LNCaP clone FGC (cell line): ENCODE measurements at places on chromosomes 2 and 18.

DNA sequence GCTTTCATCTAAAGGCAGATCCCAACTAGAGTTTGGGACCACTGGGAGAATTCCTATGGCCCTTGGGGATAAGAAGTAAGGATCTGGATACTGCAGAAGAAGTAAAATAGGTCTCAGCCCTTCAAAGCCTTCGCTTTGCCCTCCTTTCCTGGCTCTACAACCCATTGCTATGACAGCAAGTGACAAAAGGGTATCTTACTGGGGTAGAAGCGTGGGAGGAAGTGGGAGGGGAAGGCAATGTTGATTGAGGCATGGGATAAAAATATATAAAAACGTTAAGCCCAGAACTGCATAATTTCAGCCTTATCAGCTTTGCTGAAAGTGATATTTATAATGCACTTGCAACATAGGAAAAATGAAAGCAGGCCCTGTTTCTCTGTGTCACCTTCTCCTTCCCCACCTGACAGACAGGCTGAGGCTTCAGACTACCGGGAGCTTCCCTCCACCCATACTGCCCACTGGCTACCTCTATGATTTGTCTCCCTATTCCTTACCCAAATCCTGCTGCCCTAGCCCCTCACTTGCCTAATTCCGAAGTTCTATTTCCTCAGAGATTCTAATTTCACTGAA, 14.9 kb upstream of the SOS1 start:
- DNase-seq = no peak

DNA sequence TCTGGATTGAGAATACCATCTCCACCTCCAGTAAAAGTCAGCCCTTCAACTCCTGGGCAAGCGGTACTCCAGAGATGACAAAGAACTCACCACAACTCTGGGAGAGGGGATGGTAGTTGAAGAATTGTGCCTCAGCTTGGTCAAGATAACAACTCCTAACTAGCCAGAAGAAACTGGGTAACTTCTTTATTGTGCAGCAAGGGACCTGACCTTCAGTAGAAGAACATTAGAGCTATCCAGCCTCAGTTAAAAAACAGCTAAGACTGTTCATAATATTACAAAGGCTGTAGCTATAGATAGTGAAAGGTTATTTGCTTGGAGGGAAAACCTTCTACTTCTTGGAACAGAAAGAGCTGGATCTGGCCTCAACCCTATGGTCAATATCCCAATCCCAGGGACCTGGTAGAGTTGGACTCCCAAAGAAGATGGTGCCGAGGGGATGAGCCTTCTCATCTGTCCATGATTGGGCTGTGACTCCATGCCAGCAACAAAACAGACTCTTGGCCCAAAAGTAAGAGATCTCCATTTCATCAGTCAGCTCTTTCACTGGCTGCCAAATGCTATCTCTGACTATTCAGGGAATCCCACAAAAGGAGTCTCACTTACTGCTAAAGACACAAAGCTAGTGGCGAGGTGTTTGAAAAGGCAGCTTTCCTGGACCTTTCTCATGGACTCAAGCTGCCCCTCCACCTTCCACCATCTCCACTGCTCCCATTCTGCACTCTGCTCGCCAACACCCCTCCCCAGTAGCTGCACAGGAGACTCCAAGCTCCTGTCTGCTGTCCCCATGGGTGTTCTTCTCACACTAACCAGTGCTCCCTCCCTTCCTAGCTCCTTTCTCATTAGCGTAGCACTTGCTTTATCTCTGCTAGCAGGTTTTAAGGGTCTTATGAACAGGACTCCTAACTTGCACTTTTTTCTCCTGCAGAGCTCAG, 145.8 kb downstream of the CAPN13 start:
- no peak for DNase-seq

DNA sequence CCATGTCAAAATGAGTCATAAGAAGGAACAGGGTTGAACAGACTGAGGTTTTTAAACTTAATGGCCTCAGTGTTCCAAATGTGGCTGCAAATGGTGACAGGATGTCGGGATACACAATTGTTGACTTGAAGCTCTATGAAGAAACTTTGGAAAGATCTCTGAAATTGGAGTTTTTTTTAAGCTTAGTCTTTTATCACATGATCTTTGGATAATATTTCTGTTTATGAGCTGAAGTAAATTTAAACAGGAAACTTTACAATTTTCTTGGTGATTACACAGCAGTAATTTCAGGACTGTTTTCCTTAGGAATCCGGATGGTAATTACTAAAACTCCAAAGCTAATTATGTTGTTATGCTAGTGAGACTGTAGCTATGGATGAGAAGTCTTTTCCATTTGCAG, 199.1 kb upstream of the NRXN1 start:
- no peak for DNase-seq

GRCh38 chr2:113124181-113124961, 3.0 kb upstream of the IL1RN start:
- no peak for DNase-seq

DNA sequence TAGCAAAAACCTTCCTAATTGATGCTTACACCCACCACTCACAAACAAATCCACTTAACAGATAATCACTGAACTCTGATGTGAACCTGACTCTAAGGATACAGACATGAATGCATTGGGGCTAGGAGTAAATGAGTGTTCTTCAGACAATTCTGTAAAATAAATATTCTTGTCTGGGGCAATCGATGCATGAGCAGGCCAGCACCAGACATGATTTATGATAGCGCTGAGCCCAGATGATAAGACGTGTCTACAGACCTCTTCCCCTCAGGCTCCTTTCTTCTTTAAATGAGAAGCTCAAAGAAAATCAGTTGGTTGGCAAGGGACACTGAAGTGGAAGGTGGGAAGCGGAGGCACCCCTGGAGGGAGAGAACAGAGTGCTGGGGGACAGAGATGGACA, 27.3 kb upstream of the BIN1 start:
- DNase-seq = no peak

DNA sequence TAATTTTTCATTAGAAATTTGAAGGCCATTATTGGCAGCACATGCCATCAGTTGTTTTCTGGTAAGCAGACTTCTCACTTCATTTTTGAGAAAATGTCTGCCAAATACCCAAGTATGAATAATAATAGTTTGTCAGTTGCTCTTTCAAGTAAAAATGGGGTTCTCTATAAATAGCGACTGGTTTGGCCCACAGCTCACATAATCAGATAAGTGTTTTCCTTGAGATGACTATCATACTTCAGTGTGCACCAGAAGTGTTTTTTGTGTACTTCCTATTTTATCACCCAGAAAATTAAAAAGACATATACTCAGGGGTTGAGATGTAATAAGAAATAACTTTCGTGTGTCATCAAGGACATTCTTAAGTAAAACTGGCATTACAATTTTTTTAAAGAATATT, 147.1 kb downstream of the PHLPP1 start:
- no peak for DNase-seq
